Frontal cortex (tissue), 4 donors: ENCODE measurements at places on chromosomes 12 and 14. TPM values are rescaled to one million over a fixed set of nuclear protein-coding genes. Genes with fewer than 3 reads are reported as not detected.
A peak's percentile ranks its signal among the peaks of the same experiment; 100 is the strongest.

Gene IL31
- total RNA-seq: not detected

Gene ASB2
- total RNA-seq: under 0.01 TPM

Gene MYL6
- total RNA-seq: 511 TPM

Gene MCRS1
- 35.9 TPM for total RNA-seq

Gene ENDOU
- not detected for total RNA-seq

Gene ANKRD52
- 10.2 TPM for total RNA-seq

Gene SPSB2
- total RNA-seq: 1.6 TPM

Gene CCDC88C
- 22.4 TPM for total RNA-seq

Gene WASHC4
- 73.0 TPM for total RNA-seq

GRCh38 chr12:67333649-67334048 lies 64.5 kb downstream of the CAND1 start:
- no peak for DNase-seq

GRCh38 chr12:105393587-105393986 lies 63.1 kb downstream of the C12orf75 start:
- no peak for DNase-seq

DNA sequence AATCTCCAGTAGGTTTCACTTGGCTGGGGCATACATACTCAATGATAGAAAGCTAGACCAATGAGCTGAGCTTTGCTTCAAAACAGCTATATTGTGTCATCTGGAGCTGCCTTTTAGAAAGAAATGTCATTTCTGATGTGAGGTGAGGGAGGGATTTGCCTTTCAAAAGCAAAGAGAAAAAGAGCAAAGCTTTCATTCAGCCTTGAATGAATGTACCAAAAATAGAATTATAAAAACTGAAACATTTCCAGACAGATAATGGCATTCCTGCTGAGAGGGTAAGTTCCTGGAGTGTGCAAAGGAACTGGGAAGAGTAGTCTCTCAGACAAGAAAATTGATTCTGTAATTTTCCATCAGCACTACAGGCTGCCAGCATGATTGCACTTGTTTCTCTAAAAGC lies 710.0 kb downstream of the LRFN5 start:
- DNase-seq: no peak

- no peak for DNase-seq
Measured at GRCh38 chr14:54312166-54312801, 84.5 kb upstream of the CDKN3 start.

- no peak for DNase-seq
Measured at GRCh38 chr14:72525087-72525915, 368.6 kb downstream of the DPF3 start.

DNA sequence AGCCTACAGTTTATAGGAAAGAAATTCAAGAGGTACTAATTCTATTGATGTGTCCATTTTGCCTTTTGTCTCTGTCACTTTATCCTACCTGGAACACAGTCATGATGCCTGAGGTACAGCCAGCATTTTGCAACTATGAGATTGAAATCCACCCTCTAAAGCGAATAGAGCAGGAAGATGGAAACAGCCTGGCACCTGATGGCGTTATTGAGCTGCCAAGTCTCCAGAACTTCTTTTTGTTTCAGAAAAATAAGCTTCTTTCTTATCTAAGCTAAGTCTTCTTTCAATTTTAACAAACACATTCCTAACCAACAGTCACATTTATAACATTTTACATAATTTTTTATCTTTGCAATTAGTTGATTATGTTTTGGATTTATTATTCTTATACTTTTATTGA lies 182.1 kb downstream of the PAWR start:
- DNase-seq: no peak

DNA sequence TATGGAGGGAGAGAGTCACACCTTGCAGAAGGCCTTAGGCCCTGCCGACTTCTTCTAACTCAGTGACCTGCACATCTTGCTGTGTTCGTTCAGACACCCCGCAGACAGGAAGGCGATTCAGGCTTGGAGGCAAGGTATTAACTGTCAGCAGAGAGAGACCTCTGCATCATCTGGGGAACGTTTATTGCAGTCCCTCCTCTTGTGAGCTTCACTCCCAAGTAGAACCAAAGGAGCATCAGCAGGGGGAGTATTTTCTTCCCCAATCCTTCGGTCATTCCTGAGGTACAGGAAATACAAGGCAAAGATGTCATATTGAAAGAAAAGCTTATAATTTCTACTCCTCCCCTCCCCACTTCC lies 217.9 kb downstream of the CRADD start:
- no peak for DNase-seq

DNA sequence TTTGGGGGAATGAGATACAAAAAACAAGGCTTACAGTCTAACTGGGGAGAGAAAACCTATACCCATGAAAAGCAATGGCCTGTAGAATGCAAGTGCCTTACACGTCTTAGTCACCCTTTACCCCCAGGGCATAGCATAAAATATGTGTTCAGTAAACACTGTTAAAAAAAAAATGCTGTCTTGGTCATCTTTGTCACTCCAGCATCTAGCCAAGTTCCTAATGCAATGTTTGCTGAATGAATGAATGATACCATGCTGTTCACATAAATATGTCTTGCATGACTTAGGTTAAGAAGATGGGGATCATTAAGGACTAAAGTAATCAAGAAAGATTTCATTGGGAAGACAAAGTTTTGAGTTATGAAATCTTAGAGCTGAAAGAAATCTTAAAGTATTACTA lies 38.5 kb downstream of the PPP2R5E start:
- no peak for DNase-seq

DNA sequence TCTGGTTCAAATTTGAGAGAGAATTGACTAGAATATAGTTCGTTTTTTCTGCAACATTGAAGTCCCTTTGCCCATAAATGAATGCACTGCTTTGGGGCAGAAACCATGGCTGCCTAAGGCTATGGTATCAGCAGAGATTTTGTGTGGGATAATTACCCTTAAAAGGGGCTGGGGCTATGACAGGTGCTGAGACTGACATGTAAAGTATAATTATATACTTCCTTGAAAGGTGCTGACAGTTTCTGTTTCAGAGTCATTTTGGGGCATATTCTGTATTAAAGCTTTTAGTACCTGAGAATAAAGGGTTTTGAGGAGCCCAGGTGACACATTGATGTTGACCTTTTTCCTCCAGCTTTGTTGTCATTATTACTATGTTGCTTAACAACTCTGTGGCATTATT lies 150.3 kb upstream of the PTPRQ start:
- no peak for DNase-seq

DNA sequence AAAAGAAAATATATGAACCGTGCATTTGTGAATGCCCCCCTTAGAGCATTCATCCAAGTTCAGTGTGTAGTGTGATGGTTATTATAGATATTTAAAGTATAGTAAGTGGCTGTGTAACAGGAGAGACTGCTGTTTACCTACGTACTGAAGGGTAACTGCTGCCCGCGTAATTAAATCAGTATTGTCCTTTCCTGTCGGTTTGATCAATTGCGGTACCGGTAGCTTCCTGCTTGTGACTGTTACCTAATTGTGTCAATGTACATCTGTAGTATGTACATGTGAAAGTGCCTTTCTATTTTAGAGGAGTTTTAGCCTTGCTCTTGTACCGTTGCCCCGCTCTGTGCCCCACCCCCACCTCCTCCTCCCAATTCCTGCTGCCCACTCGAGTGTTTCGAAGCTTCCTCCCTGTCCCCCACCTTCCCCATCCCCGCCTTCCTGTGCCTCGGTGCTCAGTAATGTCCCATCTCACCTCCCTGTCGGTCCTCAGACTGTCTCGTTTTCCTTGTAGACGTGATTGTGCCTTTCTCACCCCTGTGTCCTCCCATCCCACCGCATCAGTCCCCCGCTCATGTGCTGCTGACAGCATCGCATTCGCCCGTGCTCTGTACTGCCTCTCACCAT lies 75.0 kb downstream of the KICS2 start:
- no peak for DNase-seq

GRCh38 chr12:77054851-77055250 lies 10.5 kb downstream of the E2F7 start:
- DNase-seq: no peak

DNA sequence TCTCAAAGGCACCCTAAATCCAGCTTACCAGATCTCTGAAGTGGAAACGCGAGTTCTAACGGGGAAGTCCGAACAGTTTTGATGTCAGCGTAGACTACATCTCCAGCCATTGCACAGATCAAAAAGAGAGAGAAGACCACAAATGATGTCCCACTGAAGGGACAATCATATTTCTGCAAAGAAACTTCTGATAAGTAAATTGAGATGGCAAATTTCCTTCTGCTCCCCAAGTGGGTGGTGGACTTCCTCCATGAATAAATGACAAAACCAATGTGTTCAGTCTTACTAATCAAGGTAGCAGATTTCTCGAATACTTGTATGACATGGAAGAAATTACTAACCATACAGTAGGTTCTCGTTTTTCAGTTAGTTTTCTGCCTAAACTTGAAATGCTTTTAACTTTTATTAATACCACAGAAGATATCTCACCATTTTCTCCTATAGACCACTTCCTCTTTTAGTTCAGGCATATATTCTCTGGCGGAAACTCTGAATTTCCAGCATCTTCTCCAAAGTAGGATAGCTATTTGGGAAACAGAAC lies at the start of gene CLECL1:
TSS of gene CLECL1 (minus strand) at position 177 of the 541 bp plus-strand sequence.
- no peak for DNase-seq

DNA sequence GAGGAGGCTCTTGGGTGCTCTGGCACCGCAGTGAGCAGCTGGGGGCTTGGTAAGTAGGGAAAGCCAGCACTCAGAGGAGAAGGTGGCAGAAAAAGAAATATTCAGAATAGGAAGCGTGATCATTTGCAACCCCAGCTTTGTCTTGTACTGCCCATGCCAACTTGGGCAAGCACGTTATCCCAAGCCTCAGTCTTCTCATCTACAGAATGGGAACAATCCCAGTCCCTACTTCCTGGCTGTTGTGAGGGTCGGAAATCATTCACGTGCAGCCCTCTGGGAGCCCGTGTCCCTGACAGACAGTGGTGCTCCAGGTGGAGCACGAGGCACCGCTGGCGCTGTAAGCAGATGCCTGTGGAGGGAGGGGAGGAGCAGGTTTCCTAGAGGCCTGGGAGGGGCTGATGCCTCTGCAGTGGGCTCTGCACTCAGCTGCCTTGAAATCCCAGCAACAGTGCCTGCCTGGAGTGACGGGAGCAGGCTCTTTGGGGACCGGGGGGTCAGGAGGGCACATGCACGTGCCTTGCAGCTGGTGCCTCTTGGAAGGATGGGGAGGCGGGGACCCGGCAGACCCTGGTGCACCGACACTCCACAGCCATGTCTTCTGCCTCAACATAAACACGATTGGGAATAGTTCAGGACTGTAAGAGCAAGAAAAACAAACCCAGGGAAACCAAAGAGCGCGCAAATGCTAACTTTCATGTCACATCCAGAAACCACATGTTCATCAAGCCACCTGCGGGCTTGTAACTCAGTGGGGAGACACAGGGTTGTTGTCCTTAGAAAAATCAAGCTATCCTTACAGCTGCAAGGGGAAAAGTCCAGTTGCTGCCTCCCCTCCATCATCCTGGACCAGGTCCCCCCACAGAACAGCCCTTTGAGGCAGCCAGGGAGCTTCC lies 86.5 kb upstream of the DIO3 start:
- no peak for DNase-seq

GRCh38 chr14:47044841-47045240 lies 393.3 kb upstream of the RPL10L start:
- DNase-seq: no peak

GRCh38 chr12:65122703-65123102 lies 1.6 kb upstream of the WIF1 start:
- DNase-seq: no peak

DNA sequence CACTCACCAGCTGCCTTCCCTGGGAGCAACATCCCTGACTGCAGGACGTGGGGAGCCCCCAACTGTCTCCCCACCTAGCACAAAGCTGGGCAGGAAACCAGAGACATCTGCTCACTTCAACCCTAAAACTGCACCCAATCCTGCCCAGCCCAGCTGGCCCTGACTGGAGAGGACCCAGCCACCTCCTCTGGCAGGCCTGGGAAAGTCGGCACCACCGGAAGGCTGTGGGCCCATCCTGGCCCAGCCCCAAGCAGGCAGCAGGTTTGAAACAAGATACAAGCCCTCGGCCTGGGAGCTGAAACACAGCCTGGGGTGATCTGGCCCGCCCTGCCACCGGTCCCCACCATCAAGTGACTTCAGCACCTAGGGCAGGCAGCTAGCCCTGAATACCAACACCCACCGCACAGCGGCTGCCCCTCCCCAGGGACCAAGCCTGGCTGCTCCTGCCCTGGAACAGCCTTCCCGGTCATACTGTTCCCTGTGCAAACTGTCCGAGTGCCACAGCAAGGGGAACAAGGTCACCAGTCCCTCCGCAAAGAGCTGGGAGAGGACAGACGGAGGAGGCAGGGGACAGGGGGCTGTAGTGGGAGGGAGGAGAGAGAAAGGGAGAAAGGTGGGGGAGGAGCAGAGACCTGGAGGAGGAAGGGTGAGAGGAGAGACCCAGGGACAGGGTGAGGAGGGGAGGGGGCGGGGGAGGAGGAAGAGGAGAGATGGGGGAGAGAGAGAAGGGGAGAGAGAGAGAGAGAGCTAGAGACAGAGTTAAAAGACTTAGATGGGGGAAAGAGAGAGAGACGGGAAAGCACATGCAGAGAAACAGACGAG lies 115.7 kb downstream of the RFLNA start:
- no peak for DNase-seq

GRCh38 chr12:3263282-3263681 lies 186.1 kb downstream of the TSPAN9 start:
- DNase-seq: no peak

GRCh38 chr12:119158402-119158801 lies 20.3 kb upstream of the HSPB8 start:
- DNase-seq: no peak

DNA sequence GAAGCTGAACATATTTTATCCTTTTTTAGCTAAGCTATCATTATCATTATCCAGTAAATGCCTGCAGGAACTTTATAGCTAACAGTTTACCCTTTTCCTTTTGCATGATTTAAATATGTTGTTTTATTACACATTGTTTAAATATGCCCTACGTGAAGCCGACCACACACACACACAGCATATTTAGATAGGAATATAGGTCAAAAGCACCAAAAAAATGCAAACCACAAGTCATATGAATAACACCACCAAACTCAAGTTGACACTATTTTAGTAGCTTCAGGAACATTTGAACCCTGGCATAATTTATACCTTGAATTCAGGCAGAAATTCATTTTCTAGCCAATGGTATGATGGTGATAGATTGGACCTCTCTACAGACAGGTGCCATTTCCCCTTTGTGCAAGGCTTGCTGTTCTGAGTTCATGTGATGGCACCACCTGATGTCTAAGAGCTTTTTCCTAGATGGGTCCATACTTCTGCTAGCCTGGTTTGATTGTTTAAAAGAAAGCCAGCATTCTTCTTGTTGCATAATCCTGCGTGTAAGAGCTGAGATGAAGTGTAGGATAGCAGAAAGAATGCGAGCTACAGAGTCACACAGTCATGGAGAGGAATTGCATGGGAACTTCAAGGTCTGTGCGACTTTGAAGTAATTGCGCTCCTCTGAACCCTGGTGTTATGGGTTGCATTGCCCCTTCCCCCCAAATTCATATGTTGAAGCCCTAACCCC lies 454.8 kb upstream of the SOX5 start:
- DNase-seq: no peak

DNA sequence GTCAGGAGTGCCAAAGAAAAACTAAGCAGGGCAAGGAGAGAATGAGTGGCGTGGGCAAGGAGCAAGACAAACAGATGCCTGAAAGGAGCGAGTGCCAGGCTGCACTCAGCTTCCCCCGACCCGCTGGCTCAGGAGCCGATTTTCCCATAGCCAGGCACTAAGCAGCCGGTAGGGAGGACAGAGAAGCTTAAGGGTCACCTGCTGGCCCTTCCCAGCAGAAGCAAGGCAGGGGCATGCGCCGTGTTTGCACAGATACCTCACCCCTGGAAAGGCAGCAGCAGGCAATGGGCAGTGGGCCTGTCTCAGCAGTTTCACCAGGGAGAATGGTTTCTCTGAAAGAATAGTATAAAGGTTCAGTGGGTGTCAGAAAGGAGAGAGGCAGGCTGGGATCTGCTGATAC lies 104.9 kb upstream of the FKBP4 start:
- DNase-seq: no peak

- DNase-seq: peak; percentile 45
Measured at GRCh38 chr12:42589465-42590329, at the start of gene PRICKLE1. Gene PRICKLE1, minus strand, starts transcription at chr12:42589746. Its CDS starts 117,230 bp downstream, at chr12:42472516.
